ENCODE measurements at places on chromosomes 3 and 15.

DNA sequence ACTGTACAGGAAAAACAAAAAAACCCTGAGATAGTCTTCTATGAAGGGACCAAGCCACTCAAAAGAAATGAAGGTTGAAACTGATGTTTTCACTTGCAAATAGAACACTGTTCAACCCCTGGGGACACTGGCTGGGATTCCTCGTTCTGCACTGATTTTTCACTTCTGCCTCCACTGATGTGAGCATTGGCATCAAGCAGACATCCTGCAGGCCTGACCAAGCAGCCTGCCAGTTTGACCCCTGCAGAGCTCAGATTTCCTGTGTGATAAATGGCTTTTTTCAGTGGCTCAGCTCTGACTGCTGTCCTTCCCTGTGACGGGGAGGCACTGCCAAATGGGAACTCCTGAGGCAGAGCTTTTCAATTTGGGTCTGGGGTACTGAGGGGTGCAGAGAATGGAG, 50.0 kb downstream of the RASGRP1 start:
- DNase-seq = no peak

DNA sequence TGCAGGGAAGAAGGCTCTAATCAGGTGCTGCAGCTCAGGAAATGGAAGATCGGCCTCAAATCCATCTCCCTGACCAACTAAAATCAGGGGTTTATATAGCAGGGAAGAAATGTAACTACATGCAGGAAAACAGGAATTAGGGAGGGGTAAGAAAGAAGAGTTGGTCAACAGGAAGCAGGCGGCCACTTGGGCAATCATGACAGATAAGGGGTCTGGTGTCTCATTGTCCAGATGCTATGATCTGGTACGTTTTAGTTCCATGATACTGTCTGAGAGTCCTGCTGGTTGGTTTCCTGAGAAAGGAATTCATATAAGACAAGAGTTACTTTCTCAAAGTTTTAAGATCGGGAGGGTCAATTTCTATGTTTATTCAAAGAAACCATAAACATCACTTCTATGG, 24.2 kb downstream of the KATNBL1 start:
- no peak for DNase-seq

GRCh38 chr15:98838387-98839259, 169.0 kb downstream of the PGPEP1L start:
- no peak for DNase-seq

GRCh38 chr3:65557899-65558564, 480.7 kb downstream of the MAGI1 start:
- DNase-seq = no peak

GRCh38 chr3:149596134-149596770, 61.6 kb downstream of the WWTR1 start:
- DNase-seq = no peak

GRCh38 chr3:136750897-136751315, 1.3 kb downstream of the STAG1 start:
- DNase-seq = no peak

DNA sequence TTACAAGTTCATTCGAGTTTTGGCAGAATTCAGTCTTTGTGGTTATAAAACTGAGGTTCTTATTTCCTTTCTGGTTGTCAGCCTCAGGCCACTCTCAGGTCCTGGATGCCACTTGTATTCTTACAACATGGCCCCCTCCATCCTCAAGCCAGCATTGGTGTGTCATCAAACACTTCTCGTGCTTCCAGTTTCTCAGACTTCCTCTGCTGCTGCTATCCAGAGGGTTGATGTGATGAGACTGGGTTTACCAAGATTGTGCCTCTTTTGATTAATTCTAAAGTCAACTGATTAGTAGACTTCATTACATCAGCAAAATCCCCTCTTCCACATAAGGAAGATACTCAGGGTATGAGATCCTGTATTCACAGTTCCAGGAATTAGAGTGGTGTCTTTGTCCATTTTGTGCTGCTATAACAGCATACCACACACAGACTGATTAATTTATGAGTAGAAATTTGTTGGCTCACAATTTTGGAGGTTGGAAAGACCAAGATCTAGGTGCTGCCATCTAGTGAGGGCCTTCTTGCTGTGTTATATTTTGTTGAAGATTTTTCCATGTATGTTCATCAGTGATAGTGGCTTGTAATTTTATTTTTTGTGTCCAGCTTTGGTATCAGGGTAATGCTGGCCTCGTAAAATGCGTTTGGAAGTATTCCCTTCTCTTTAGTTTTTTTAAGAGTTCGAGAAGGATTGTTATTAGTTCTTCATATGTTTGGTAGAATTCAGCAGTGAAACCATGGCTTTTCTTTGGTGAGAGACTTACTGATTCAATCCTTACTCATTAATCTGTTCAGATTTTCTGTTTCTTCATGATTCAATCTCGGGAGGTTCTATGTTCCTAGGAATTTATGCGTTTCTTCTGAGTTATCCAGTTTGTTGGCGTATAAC, 11.1 kb downstream of the LRCH3 start:
- no peak for DNase-seq

DNA sequence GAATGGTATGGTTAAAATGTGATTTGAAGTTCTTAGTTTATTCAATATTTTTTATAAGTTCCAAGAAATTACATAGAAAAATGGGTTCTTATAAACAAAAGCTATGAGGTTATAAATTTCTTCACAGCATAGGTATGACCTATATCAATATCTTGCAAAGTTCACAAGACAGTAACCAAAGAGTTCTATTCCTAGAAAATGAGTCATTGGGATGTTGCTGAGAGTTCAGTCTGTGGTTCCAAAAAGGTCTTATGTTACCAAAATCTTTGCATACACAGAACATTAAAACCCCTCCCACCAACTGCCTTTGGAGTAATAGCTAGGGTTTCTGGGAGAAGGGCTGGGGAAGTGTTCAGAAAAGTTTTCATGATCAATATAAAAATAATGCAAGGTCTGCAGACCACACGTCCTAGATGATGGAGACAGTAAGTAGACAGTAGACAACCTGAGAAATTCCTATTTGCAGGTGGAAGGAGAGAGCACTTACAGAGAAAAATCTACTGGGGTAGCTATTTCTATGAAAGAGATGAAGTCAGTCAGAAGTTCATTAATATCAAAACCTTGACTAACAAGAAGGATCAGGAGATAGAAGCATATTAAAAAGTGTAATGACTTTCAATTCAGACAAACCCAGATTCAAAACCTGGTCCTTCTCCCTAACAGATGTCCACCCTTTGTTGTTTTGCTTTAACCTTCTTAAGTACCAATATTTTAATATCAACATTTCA, 279.3 kb downstream of the KCNH8 start:
- DNase-seq = no peak

- DNase-seq = no peak
Observed at GRCh38 chr3:16429086-16429485, 84.4 kb downstream of the RFTN1 start.

- no peak for DNase-seq
Observed at GRCh38 chr3:187888701-187889100, 143.4 kb upstream of the BCL6 start.

- DNase-seq = no peak
Observed at GRCh38 chr15:97708252-97708651, 252.3 kb upstream of the ARRDC4 start.

DNA sequence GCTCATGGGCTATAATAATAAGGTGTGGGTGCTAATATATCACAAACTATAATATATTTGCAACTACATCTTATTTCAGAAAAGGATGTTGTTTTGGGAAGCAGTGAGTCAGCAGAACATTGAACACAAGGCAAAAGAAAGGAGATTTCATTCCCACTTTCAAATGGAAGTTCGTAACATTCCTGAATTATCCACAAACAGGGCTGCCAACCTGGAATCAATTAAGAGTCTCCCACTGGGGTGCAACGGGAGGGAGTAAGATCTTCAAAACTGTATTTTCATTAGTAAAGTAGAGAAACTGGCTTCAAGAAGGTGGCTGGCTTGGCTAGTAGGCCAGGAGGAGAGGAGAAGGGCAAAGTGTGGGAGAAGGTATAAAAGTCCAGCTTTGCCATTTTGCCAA, 479.6 kb downstream of the CNTN3 start:
- no peak for DNase-seq

DNA sequence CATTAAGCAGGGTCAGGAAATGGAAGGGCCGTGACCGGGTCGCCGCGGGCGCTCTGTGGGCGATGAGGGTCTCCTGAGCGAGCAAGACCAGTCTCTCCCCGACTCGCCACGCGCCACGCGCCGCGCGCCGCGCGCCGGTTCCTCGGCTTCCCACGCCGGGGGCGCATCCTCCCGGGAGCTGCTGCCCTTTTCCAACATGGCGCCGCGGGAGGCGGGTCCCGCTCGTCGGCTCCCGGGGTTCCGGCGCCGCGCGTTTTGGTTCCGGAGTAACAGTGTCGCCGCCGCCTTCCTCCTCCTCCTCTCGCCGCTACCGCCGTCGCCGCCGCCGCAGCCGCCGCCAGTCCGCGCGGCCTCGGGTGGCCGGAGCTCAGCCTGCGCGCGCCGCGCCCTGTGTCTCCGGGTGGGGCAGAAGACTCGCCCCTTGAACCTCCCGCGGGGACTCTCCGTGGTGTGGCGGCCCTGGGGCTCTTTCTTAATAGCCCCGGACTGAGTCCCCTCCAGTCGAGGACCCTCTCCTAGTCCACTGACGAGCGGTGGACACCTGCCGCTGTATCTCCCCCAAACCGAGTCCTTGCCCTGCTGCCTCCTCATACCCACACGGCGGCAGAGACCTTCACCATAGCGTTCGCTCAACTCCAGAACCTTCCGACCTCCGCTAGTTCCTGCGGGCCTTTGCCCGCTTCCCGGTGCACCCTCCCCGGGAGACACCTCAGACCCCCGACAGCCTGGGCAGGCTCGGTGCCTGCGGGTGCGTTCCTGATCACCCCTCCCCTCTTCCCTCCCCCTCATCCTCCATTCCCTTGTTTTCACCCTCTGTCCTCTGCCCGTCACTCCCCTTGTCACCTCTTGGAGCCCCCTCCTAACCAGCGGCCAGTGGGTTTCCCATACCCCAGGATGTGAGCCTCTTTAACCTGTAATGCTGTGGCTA, at the start of gene MAP2K5:
MAP2K5 (plus strand) TSS at position 284 of the 928 bp plus-strand sequence; CDS start at position 917, 633 bp downstream.
- DNase-seq = peak; percentile 81

DNA sequence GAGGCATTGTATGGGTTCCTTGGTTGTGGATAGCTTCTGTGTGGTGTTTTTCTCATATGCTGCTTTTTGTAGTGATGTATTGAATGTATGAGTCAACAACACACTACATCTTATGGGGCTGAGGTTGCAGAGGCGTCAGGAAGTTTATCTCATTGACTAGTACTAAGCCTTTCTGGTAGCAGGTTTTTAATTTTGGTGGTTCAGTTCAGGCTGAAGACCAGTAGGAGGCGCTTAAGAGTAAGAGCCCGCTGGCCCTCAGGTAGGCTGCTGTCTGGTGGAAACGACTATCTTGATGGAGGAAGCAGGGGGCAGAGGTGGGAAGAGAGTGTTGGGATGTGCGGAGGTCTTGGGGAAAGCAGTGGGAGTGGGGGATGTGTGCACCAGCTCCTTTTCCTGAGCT, 62.4 kb downstream of the RTP4 start:
- no peak for DNase-seq

DNA sequence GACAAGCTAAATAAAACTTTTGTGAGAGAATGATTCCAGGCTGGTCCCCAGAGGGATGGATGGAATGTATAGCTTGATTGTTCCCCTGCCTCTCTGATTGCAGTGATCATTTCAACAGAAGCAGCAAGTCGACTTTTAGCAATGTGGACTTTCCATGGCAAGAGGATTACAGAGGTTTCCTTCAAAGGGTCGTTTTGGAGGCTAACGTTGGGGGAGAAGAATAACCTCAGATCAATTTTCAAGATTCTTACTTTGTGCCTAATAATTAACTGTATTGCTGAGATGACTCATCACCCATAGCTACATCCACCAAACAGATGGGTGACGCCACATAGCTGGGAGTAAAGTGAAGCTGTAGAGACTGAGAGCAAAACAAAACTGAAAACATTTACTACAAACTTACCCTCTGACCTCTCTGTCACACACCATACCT, 79.9 kb downstream of the GTPBP8 start:
- no peak for DNase-seq

- DNase-seq = no peak
Observed at GRCh38 chr3:169420429-169420828, 243.1 kb downstream of the MECOM start.

DNA sequence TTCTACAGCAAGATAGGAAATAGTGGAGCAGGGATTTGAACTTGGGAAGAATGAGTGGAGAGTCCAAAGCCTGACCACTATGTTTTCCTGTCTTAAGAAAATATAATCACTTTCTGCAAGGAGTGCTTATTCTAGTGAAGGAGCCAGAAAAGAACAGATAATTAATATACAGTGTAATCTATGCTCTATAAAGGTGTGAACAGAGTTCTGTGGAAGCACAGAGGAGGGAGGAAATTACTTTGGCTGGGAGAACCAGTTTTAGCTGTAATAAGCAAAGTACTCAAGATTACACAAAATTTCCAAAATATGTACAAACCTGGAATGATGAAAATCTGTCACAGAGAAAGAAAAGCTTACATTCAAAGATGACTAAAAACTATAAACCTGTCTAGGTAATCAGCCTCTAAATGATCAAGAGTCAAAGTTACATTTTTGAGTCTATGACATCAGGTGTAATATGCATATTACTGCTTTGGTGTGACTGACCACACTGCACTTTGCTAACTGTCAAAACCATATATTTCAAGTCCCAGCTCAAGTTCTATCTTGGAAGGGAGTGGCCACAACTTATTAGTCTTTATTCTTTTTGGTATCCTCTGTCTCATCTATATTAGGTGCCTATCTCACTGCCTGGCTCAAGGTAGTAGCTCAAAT, 40.7 kb upstream of the MB21D2 start:
- DNase-seq = no peak

- DNase-seq = no peak
Observed at GRCh38 chr3:152646004-152646403, 188.9 kb upstream of the P2RY1 start.

DNA sequence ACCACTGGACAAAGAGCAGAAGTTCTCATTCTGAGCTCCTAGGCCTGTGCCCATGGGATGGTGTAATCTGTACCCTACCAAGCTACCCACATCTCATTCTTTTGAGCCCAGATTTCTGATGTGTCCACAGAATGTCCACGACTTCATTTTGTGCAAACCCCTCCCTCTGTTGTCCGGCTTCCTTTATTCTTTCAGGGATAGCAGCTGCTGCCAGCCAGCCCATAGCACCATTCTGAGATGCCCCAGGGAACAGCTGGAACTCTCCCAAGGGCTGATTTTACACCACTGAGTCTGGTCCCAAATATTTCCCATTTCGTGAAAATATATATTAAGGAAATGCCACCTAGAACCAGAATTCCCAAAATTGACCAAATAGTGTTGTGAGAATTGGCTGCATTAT, 236.6 kb downstream of the SATB1 start:
- no peak for DNase-seq

DNA sequence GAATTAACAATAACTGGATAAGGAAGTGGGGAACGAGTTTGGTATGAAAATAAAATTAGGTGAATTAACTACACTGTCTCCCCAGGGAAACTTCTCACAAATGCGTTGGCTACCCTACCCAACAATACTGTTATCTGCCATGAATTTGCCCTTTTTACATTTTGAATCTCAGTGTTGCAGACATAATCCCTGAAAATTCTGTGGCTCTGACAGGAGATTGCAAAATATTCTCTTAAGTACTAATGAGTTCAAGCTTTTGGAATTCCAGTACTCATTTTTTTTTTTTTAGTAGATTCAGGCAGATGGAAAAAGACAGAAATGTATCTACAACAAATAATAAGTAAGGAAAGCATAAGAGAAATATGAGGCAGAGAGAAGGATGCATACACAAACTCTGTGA, 332.6 kb downstream of the LSAMP start:
- no peak for DNase-seq

- no peak for DNase-seq
Observed at GRCh38 chr15:73228128-73228646, 140.6 kb downstream of the HCN4 start.
